ENCODE measurements at places on chromosomes 2 and 18.

- no peak for DNase-seq
These were observed 182.8 kb downstream of the ST6GAL2 start for GRCh38 chr2:106703161-106703560.

- DNase-seq: peak; percentile 39
These were observed 18.9 kb upstream of the ITGA4 start for GRCh38 chr2:181438261-181438660.

DNA sequence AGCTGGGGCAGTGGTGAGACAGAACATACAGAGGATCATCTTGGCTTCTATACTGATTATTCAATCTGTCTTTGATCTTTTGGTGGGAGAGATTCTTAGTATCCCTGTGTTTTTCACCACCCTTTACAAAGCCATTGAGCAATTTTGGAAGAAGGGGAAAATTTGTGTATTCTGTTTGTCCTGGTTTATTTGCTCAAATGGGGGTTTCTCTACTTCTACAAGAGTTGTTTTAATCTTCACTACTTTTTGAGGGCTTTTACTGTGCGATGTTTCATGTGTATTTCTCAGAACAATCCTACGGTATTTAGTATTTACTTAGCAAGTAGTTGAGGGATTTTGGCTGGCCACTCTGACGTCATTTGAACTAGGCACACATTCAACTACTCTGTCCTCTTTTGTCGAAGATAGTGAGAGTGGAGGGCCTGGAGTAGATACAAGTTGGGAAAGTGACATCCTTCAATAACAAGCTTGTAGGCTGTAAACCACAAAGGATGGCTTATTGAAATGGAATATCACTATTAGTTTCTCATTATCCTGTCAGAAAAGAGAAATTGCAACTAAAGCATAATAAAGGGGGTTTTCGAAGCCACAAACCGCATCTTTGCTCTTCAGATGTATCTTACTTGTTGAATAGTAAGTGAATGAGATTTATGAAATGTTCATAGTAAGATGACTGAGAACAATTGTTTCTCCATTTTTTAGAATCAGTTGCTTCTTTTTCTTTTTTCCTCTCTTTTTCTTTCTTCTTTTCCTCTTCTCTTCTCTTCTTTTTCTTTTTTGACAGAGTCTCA lies 24.8 kb downstream of the FMNL2 start:
- no peak for DNase-seq

GRCh38 chr18:62766266-62766665 lies 50.9 kb downstream of the PHLPP1 start:
- DNase-seq: no peak
